Right hindlimb (tissue), 1 donor: ENCODE measurements at places on chromosomes 12 and 14.

DNA sequence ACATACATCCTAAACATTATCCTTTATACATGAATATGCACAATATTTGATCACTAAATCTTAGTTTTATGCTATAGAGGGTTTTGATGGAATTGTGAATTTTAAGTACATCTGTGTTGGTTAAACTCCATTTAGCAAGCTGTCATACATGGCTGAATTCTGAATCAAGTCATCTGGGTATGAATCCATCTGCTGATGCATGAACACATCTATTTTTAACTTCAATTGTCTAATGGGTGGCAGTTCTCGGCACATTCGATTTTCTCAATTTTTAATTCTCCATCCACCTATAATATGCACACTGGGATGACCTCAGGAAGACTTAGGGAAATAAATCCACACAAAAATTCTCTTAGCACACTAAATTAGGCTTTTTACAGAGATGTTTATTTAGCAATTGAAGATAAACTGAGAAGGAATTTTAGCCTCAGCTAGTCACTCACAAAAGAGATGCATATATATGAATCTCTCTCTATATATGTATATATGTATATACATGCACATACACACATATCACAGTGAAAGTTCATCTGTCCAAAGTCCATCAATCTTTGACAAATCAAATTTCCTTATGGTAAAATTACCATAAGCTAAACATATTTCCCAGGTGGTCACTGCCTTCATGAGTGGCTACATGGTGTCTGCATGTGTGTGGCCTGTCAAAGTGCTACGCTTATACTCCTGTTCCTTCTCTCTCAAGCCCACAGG, 44.5 kb upstream of the VPS33A start:
- no peak for DNase-seq

DNA sequence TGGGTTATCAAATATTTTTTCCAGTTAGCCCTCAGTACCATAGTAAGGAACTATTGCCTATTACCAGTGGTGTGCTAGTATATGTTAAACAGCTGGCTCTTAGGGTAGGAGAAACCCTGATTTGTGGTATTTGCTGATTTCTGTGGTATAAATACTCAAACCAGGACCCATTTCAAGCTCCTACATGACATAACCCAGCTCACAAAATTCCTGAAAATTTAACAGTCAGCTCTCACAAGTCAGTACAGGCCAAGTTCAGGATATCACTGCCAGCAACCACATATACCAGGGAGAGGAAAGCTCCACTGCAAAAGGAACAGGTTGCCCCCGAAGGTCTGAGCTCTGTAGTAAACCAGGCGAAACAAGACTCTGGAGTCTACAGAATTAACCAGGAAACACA, 315.3 kb downstream of the NOVA1 start:
- DNase-seq = no peak

- DNase-seq = no peak
These were observed 75.1 kb upstream of the ST8SIA1 start for GRCh38 chr12:22409377-22410164.

- no peak for DNase-seq
These were observed 30.7 kb downstream of the CSRP2 start for GRCh38 chr12:76848132-76848531.

- no peak for DNase-seq
These were observed 64.2 kb downstream of the ERGIC2 start for GRCh38 chr12:29316752-29317151.

GRCh38 chr12:109027767-109028166, 6.9 kb upstream of the SVOP start:
- no peak for DNase-seq

- DNase-seq = no peak
These were observed 3.8 kb downstream of the TCL1A start for GRCh38 chr14:95710106-95710505.

- no peak for DNase-seq
These were observed 18.3 kb upstream of the AMIGO2 start for GRCh38 chr12:47098099-47098498.

DNA sequence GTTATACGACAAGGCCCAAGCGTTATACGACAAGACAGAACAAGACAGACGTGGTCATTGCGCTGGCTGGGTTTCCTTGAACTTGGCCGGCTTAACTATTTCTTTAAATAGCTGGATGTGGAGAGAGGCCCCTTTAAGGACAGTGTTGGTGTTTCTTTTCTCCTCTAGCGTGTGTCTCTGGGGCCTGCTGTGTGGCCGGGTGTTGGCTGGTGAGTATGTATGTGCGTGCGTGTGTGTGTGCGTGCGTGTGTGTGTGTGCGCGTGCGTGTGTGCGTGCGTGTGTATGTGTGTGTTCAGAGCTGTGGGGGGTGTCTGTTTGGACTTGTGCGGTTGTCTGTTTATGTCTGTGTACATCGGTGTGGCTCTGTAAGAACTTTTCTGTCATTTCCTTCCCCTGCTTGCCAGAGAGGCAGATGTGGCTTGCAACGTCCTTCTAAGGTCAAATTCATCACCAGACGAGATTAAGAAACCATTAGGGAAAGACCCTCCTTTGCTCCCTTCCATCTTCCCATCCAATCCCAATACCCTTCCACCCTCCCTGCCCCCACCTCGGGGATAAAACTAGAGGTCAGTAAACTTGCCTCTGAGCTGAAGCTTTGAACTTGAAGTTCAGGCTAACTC, 78.6 kb upstream of the TBX3 start:
- DNase-seq = peak; percentile 82

GRCh38 chr14:63436286-63437098, 106.7 kb downstream of the PPP2R5E start:
- no peak for DNase-seq

GRCh38 chr14:102473559-102473958, 36.0 kb downstream of the ANKRD9 start:
- no peak for DNase-seq

- no peak for DNase-seq
These were observed 126.7 kb downstream of the PRKD1 start for GRCh38 chr14:29800961-29801360.

- DNase-seq = peak; percentile 65
These were observed 29.3 kb upstream of the PNMA1 start for GRCh38 chr14:73743431-73743931.

- peak; percentile 71 for DNase-seq
These were observed 521 bp downstream of the MAP4K5 start for GRCh38 chr14:50531595-50532501.

DNA sequence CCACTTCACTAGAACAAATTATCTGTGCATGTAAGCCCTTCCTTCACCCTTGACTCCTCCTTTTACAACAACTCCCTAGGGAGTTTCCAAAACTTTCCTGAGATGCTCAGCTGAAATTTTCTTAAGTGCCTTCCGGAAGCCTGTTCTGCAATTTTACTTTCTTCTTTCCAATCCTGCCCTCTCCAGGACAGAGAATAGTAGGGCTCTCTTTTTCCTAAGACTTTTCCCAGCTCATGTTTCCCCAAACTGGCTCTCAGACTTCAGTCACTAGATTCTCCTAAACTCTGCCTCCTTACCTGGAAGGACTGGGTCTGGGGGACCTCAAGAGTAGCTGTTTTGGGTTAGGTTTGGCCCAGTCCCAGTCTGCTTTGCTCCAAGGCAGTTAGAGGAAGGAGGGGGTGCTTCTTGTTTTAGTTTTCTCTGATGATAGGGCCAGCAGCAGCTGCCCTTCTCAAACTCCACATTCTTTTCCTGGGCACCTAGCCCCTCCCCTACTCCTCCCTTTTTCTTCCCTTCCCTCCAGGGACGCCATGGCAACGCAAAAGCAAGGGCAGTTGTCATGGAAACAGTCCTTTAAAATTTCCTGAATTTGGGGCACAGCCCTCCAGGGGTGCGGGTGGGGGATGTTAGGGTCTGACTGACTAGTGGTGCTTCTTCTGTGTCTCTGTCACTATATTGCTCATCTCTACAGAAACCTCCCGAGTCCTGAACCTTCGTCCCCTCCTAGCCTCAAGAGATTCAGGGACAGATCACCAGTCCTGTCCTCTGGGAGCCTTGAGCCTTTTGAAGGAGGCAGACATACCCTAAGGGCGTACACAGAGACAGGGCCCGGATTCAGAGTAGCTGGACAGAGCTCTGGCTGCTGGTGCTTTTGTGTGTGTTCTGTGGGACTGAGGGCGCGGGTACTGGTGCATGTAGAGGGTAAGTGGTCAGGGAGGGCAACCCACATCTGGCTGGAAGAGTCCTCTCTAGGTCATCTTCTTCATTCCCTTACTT, 17.0 kb downstream of the PPP1R1A start:
- no peak for DNase-seq

- DNase-seq = peak; percentile 28
These were observed 245.9 kb upstream of the ARID2 start for GRCh38 chr12:45483571-45483970.

DNA sequence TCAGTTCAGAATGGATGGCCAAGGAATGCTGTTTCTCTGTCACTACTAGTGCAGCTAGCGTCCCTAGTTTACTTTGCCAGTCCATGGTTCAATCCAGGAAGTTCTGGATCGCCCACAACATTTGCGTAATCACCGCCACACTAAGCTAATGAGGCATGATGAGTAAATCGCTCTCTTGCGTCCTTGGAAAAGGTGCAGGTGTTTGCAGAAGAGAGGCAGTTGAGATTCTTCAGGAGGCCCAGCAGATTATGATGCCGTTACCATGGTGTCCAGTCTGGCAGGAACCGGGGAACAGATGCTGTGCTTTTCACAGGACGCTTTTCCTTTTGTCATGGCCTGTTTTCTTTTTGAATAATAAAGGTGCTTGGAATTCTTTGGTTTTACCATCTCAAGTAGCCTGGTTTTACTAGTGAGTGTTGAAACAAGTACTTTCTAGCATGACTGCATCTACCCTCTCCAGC, 9.0 kb downstream of the TPH2 start:
- DNase-seq = peak; percentile 35

GRCh38 chr14:61663312-61663979, 31.9 kb upstream of the HIF1A start:
- DNase-seq = no peak

- DNase-seq = no peak
These were observed 1083.2 kb downstream of the FLRT2 start for GRCh38 chr14:86613126-86613525.

DNA sequence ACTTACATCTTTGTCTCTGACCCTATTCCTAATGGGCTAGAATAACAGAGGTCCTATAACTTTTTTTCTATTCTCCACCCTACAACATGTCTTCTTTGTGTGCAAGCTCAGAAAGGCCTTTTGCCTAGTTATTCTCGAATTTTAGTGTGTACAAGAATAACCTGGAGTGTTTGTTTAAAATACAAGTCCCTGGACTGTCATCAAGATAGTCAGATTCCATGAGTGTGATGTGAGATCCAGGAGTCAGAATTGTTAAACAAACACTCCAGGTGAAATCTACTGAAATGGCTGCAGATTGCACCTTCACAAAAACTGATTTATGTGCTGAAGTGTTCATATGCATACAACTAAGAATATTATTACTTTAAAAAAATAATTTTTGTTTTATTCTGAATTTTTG, 114.4 kb upstream of the DIO2 start:
- no peak for DNase-seq

DNA sequence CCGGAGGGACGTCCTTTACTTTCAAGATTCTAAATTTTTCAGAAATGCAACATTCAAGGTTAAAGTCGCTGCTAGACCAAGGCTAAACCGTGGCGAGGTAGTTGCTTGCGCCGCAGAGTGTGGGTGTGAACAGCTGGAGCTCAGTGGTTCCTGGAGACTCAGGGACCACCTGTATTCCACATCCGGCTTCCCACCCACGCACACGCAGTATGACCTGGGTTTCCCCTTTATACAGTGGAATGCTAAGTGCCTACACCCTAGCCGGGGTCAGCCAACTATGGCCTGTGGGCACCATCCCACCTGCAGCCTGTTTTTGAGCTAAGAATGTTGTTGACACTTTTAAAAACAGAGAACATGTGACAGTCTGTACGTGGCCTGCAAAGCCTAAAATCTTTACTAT, 42.9 kb upstream of the TESC start:
- DNase-seq = no peak

DNA sequence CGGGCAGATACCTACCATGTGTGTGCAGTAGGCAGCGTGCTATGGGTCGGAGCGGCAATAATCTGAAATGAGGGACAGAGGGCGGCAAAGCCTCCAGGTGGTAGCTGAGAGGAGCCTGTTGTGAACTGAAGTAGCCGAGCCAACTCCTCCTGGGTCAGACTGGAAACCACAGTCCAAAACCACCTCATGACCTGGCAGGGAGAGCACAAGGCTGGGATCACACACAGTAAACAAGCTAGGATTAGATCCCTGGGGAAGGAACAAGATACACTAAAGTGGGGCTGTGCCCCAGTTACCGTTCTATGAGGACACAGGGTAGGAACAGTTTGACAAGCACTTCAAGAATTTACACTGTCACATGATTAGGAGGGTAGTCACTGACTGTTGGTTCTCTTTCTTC, 49.0 kb downstream of the AREL1 start:
- no peak for DNase-seq

DNA sequence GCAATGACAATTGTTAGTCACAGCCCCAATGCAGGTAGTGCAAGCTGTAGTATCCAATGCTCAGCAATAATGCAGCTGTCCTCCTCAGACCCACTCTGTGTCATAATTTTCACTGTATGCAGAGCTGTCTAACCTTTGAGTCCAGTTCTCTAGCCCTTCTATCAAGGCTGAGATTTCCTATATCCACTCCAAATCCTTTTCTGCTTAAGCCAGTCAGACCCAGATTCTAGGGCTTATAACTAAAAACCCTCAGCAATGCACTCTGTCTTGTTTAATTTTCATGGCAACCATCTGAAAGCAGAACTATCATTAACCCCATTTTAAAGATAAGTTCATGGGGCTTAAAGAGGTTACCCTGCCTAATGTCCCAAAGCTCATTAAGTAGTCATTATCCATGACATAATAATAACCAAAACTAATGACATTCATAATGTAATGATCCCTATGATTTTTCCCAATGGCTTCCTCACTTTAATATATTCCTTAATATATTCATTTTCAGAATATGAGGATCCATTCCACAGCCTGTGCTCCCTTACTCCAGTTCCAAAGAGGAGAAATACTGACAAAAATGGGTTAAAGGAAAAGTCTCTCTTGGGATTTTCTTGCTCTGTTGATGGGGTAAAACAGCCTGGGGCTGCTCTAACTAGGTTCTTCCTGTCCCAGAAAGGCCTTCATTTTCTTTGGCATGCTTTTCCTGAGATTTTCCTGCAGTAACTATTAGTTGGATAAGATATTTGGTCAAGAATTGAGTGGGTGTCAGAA, 29.5 kb downstream of the TXNDC16 start:
- no peak for DNase-seq

DNA sequence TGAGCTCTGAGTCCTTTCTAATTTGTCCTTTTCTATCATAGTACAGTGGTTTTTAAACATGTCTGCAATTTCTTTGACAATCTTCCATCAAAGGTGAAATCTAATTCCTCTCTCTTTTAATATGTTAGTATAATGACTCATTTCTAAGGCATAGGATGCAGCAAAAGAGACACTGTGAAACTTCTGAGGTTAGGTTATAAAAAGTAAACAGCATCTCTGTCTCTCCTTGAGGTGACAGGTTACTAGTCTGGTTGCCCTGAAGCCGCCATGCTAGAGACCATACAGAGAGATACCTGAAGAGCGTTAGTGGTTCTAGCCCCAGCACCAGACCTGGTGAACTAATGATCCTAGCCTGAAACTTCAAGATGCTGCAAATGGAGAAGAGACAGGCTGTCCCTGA, 114.3 kb downstream of the PPM1A start:
- no peak for DNase-seq
